ENCODE measurements at places on chromosomes 7 and 10.
A peak's percentile ranks its signal among the peaks of the same experiment; 100 is the strongest.

DNA sequence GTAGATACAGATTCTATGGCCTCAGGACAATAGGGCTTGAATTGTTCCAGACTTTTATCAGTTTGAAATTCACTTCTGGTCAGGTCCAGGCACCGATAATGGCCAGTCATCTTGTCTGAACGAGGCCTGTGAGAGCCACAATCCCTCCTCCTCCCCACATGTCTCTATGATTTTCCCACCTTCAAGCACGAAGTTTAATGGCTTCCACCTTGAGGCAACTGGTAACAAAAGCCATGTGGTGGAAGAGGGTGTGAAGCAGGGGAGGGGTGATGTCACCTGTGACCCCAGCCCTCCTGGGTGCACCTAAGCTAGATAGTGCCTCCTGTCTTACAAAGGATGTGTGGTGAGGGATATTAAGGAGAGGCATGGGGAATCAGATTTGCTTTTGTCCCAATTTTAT, 89.2 kb downstream of the PCGF5 start:
- H3K27ac ChIP-seq, result no peak overlapping the region
- H3K4me1 ChIP-seq, result no peaks in the 10 kb centered on the region
- DNase-seq, result no peak
- no peaks in the 10 kb centered on the region for H3K27me3 ChIP-seq
- no peaks in the 10 kb centered on the region for H3K36me3 ChIP-seq

DNA sequence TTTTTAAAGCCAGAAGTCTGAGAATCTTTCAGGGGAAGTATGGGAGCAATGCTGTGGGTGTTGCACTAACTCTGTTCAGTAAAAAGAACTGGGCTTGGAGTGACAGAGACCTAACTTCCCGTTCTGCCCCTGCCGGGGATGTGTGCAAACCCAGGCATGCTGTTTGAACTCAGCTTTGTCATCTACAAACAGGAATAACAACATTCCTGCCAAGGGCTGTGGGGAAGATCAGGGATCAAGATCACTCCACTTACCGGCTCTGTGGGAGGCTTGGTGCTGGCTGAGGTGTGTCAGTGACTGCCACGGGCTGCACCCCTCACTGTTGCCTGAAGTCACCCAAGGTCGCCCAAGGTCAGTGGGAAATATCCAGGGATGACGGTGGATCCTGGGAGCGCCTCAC, 23.1 kb upstream of the DRGX start:
- no peak overlapping the region for H3K4me3 ChIP-seq
- no peak overlapping the region for H3K27ac ChIP-seq
- DNase-seq, result no peak
- no peaks in the 10 kb centered on the region for H3K4me1 ChIP-seq

DNA sequence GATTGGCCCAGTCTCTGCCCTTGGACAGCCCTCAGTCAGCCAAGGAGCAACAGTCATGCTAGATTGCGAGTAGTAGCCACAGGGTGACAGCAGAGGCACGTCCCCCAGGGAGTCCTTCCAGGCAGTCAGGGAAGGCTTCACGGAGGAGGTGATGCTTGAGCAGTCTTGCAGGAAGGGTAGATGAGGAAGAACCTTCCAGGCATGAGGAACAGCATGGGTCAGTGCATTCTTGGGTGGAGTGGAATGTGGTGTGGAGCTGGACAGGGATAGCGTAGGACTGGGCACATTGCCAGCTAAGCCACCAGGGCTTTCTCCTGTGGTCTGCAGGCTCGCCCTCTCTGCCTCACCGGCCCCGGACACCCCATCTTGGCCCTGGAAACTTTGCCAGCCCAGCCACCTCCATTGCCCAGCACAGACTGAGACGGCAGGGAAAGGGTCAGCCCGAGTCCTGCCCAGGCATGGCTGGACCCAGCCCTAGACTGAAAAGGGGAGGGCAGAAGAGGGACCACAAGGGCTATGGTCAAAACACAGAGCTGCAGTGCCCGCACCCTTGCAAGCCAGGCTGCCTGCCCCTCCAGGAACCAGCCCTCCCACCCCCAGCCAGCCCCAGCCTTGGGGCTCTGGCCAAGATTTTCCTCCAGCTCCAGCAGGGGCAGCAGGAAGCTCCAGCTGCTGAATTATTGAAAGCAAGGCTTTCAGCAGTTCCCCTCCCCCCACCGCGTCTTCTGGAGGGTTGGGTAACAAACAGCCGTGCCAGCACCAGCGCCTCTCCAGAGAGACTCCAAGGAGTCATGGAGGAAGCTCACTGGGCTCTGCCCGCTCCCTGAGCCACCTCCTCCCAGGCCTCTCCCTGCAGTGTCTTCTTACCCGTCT, 18.7 kb downstream of the SRRM3 start:
- no peak overlapping the region for H3K27ac ChIP-seq
- H3K36me3 ChIP-seq, result no peaks in the 10 kb centered on the region
- DNase-seq, result no peak
- H3K27me3 ChIP-seq, result peaks cover 9% of the 10 kb centered on the region
- H3K4me1 ChIP-seq, result no peaks in the 10 kb centered on the region

GRCh38 chr7:46387646-46388045, 466.6 kb upstream of the IGFBP3 start:
- H3K36me3 ChIP-seq, result no peaks in the 10 kb centered on the region
- DNase-seq, result no peak
- no peaks in the 10 kb centered on the region for H3K27me3 ChIP-seq
- H3K4me3 ChIP-seq, result no peak overlapping the region

- H3K27ac ChIP-seq, result no peak overlapping the region
- no peaks in the 10 kb centered on the region for H3K27me3 ChIP-seq
- no peak for DNase-seq
- no peaks in the 10 kb centered on the region for H3K36me3 ChIP-seq
- H3K4me3 ChIP-seq, result no peak overlapping the region
- H3K4me1 ChIP-seq, result no peaks in the 10 kb centered on the region
Observed at GRCh38 chr10:86661161-86662025, 6.9 kb upstream of the LDB3 start.

DNA sequence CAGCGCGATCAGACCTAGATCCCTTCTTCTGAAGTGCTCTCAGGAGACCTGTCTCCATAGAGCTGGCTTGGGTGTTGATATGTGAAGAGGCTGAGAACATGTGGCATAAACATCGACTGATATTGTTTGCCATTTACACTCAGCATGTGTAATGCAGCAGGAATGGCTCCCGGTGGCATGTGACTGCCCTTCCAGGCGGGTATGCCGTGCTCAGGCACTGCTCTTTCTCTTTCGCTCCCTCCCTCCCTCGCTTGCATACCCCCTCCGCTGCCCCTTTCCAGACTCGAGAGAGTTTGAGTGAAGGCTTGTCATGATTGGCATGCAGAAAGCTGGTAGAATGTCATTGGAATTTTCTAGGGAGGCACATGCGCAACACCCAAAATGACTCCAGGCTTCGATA, 107.3 kb upstream of the PDCD4 start:
- no peak overlapping the region for H3K27ac ChIP-seq
- no peak overlapping the region for H3K4me3 ChIP-seq
- no peak for DNase-seq
- no peaks in the 10 kb centered on the region for H3K4me1 ChIP-seq

GRCh38 chr7:110573862-110574528, 516.9 kb upstream of the LRRN3 start:
- H3K27ac ChIP-seq, result no peak overlapping the region
- H3K27me3 ChIP-seq, result no peaks in the 10 kb centered on the region
- DNase-seq, result no peak
- no peaks in the 10 kb centered on the region for H3K4me1 ChIP-seq

DNA sequence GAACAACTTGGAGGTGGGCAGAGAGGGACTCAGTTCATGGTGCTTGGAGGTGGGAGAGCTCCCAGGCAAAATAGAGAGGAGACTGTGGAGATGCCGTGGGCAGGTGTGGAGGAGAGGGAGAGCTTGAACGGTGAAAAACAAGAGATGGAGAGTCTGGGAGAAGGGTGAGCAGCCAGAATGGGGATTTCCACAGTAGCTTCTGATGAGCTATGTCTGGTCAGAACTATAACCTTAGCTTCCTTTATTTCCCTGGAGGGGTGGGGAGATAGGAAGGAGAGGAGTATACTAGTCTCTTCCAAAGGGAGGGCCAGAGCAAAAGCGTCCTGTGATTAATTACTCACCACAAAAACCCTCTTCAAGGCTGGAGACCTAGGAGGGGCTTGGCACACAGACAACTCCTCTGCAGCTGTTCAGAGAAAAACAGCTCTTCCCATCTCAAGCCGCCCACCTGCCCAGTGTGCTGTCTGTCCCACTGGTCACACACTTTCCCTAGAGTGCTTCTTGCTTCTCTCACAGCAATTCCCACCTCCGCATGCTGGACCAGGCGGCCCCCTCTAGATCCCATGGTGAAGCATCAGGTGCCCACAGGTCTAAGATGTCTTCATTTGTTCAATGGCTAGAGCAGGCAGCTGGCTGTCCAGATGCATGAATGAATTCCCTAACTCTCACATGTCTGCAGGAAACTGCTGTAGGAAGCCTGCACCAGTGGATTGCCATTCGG, 41.9 kb downstream of the TAS2R41 start:
- peaks cover 3% of the 10 kb centered on the region for H3K36me3 ChIP-seq
- H3K4me1 ChIP-seq, result no peaks in the 10 kb centered on the region
- no peaks in the 10 kb centered on the region for H3K27me3 ChIP-seq
- no peak overlapping the region for H3K27ac ChIP-seq

DNA sequence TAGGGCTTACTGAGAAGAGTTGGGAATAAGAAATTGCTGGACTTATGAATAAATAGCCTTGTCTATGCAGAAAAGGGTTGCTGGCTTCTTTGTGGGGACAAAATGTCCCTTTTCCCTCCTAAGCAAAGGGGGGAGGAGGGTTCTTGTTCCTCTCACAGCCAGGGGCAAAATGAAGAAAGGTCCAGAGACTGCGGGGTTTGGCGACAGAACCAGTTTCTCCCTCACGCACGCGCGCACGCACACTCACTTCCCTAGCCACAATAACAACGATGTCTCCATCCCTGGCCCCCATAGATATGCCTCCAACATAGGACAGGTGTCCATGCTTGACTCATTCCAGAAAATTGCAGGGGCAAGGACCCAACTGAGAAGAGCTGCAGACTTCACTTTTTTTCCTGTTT, 3.3 kb downstream of the ZMIZ1 start:
- no peak for DNase-seq
- H3K4me3 ChIP-seq, result no peak overlapping the region
- H3K27me3 ChIP-seq, result no peaks in the 10 kb centered on the region
- H3K36me3 ChIP-seq, result no peaks in the 10 kb centered on the region
- no peak overlapping the region for H3K27ac ChIP-seq

- no peaks in the 10 kb centered on the region for H3K27me3 ChIP-seq
- H3K27ac ChIP-seq, result no peak overlapping the region
- H3K4me3 ChIP-seq, result no peak overlapping the region
Observed at GRCh38 chr7:80128918-80129317, 5.7 kb upstream of the GNAI1 start.

DNA sequence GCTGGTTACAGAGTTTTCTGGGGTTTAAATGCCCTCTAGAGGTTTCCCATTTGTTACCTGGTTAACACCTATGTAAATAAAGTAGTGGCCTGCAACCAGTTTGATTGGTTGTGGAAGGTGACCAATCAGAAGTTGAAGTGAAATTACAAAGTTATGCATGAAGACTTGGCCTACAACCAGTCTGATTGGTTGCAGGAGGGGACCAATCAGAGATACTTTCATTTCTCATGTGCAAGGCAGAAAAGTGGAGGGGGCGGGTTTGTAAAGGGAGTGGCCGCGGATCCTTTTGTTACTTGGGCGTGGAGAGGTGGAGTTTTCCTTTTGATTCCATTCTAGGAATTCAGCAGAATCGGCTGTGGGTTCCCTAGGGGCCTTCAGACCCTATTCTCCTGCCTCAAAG, 80.8 kb downstream of the SEC23IP start:
- no peaks in the 10 kb centered on the region for H3K27me3 ChIP-seq
- H3K4me1 ChIP-seq, result no peaks in the 10 kb centered on the region
- no peak for DNase-seq
- H3K27ac ChIP-seq, result no peak overlapping the region
- H3K4me3 ChIP-seq, result no peak overlapping the region

DNA sequence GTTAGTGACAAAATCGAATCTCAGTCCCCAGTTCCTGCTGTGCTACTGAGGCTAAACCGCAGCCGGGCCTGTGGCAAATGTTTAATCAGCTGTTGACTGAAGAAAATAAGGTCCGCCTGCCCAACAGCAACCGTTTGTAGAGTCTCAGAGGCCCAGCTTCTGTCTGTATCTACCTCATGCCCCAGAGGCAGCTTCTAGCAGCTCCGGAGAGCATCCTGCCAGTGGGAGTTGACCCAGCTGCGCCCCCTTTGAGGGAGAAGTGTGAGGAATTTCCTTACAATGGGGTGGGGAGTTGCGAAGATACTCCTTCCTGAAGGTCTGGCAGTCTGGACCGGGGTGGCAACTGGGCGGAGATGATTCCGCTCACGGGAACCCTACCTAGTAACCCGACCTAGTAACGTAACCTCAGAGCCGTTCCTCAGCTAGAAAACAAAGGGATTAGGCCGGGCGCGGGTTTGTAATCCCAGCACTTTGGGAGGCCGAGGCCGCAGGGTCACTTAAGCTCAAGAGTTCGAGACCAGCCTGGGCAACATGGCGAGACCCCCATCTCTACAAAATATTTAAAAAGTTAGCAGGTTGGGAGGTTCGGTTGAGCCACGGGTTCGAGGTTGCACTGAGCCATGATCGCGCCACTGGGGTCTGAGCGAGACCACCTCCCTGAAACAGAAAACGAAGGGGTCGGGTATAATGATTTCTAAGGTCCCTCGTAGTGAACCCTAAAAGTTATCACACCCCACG, 846 bp upstream of the ZNF775 start:
- no peaks in the 10 kb centered on the region for H3K27me3 ChIP-seq
- H3K4me3 ChIP-seq, result peak overlapping the region; percentile 83
- DNase-seq, result peak; percentile 31
- peaks cover 22% of the 10 kb centered on the region for H3K4me1 ChIP-seq

DNA sequence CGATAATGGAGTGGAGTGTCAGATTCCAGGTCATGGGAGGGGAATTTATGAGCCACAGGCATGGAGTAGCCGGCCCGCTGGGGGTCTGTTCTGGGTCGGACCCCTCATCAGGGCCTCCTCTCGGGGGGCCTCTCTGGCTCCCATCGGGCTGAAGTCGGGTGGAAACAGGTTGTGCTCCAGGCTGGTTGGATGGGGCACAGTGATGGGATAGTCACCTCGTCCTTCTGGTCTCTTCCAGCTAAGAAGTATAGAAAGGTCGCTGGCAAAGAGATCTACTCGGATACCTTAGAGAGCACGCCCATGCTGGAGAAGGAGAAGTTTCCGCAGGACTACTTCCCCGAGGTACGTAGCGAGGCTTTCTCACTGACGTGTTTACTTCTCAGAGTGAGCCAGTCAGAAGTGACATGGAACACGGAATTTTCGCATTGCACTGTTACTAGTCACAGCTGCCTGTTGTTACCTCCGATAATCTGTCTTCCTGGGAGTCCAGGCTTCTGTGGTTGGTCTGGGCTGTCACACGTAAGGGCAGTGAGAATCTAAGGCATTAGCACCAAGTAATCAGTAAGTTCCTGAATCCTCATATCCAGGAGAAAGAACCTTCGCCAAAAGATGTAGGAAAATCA, 88.3 kb downstream of the NKX6-2 start:
- no peaks in the 10 kb centered on the region for H3K27me3 ChIP-seq
- no peak overlapping the region for H3K4me3 ChIP-seq
- H3K27ac ChIP-seq, result no peak overlapping the region
- DNase-seq, result no peak

DNA sequence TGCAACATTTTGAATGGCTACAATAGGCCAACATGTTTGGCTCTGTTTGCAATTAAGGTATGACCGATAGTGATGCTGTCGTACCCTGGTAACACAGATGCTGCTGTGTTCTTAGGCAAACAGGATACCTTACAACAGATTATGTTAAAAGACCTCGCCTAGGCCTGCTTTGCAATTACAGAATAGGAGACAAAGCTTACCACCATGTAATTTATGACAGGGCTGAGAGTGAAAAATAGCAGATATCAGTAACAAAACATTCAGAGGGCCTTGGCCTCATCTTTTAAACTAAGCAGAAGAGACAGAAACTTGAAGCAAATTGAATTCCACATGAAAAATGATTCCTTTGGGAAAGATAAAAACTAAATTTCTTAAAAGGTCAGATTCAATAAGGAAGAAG, 29.4 kb upstream of the ABLIM1 start:
- H3K36me3 ChIP-seq, result no peaks in the 10 kb centered on the region
- no peaks in the 10 kb centered on the region for H3K27me3 ChIP-seq
- no peak overlapping the region for H3K27ac ChIP-seq
- H3K4me3 ChIP-seq, result no peak overlapping the region
- DNase-seq, result no peak

All from effector memory CD4-positive, alpha-beta T cell (primary cell).